CD4-positive, alpha-beta memory T cell (primary cell): ENCODE measurements at places on chromosomes 2 and 18.

DNA sequence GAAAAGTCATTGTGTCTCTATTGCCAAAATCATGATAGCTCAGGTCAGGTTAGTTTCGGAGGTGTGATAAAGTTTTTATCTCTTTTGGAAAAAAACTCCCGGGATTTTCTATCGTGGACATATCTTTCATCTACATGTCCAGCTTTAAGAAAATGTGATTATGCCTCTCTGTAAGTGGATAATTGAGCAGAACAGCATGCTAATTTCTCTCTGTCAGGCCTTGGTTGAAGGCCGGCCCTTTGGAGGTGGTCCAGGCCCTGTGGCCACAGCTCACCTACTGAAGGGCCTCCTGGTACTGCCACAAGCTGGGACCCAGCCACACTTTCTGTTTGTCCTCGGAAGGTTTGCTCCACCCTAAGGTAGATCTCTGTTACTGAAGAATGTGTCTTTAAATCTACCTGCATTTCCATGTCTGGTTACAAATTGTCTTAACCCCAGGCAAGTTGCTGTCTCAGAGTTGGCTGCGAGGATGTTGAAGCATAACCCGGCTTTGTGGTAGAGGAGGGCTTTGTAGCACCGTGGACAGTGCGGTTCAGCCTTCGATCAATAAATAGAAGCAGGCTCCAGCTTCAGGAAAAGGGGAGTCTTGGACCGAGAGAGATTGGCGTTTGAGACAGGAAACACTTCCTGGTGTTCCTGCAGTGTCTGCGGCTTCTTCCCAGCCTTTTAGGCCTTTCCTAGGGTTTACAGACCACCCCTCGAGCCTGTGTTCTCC is 25.5 kb downstream of the TCF7L1 start:
- DNase-seq, result no peak

GRCh38 chr2:226647621-226648518 is 151.8 kb downstream of the IRS1 start:
- DNase-seq, result no peak

DNA sequence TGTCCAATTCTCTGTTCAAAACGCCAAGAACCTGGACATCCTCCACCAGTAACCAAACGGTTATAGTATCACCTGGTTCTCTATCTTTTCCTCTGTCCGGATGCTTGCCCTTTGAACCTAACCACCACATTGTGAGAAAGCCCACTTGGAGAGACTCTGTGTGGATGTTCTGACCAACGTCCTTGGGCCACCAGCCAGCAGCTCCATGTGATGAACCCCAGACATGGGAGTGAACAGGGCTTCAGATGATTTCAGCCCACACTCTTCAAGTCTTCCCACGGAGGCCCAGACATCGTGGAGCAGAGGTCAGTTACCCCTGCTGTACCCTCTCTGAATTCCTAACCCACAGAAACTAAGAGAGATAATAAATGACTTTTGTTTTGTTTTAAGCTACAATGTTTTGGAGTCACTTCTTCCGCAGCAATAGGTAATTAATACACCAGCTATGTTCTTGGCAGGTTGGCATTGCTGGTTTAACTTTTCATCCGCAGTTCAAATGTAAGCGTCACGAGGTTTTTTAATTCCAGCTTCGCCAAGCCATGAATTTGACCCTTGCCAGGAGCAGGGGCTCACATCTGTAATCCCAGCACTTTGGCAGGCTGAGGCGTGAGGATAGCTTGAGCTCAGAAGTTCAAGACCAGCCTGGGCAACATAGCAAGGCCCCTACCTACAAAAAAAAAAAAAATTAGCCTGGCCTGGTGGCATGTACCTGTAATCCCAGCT is 36.1 kb upstream of the ZNF532 start:
- DNase-seq, result no peak

- no peak for DNase-seq
Measured at GRCh38 chr2:76193089-76193488, 482.4 kb upstream of the GCFC2 start.

DNA sequence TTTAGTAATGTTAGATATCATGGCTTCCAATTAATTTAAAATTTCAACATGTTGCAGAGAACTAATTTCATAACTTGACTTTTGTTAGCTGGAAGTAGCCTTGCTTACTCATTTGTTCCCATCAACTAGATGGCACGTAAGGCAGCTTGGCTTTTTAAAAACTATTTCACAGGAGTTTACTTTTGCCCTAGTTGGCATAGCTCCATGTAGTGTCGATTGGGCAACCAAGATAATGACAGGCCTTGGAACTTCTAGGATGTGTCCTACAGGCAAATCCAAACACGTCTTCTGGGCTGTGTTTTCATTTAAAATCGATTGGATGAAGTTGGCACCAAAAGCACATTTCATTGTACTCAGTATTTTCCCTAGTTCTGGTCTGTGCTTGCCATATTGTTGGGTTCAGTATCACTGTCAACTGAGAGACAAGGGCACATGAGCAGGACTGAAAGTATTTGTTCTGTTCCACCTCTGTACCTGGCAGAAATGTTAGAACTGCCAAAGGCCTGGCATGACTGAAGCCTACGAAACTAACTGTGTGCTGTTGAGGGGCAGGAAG is 29.4 kb downstream of the HADHB start:
- no peak for DNase-seq

- DNase-seq, result no peak
Measured at GRCh38 chr2:50838316-50838715, 193.6 kb downstream of the NRXN1 start.

DNA sequence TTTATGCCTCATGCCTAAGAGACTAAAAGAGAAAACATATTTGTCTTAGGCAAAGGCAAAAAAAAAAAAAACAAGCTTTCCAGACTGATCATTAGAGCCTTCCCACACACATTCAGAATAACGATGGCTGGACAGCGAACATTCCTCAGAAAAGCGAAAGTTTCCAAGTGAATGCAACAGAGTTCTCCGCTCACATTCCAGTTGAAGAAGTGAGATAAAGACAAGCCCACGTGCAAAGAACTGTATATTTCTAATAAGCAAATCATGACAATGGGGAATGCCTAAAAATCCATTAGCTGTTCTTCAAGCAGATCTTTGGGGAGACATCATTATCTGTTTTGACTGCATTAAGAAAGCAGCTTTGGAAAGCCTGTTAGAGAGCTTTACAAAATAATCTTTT is 347.9 kb downstream of the METTL4 start:
- no peak for DNase-seq

- DNase-seq, result no peak
Measured at GRCh38 chr2:54895730-54896129, 154.5 kb downstream of the RTN4 start.

DNA sequence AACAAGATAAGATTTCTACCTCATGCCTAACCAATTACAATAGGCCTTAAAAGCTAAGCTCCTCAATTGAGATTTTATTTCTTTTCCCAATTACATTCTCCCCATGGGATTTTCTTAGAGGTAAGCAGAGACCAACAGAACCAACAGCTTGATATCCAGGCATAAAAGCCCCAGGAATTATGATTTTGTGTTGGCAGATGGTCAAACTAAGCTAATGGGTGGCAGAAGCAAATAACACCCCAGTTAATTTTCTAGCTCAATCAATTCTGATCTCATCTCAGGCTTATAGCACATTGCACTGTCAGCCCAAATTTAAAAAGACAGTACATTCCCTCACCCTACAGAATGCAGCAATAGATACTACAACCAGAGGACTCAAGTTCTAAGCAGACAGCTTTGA is 156.4 kb downstream of the NRXN1 start:
- no peak for DNase-seq

DNA sequence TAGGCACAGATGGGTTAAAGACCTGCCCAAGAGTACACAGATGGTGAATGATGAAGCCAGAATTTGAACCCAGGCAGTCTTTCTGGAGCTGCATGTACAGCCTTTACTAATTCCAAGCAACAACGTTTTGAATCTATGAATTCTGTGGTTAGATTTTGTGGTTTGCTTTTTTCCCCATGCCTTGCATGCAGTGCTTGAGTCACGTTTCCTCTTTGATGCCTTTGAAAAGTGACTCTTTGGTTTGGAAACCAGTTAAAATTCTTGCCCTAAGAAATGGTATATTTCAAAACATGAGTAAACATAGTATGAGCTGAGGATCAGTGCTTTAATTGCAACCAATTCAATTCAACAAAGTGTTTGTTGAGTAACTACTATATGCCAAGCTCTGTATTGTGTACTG is 48.2 kb upstream of the PPM1B start:
- peak; percentile 46 for DNase-seq

DNA sequence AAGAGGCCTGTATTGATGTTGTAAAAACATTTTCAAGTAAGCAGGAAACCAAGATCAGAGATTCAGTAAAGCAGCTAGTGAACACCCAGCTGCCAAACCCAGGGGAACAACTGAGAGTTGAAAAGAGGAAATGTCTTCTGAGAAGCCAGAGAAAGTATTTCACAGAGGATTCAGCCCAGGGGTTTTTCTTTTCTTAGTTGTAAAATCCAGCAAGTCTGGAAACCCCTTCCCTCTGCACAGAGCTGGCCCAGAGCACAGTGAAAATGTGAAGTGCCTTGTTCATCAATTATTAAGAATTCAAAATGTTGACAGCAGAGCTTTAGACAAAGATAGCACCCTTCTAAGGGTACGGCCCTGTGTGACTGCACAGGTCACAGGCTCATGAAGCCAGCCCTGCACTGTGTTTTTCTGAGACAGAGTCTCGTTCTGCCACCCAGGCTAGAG is 28.4 kb downstream of the AFF3 start:
- DNase-seq, result no peak

DNA sequence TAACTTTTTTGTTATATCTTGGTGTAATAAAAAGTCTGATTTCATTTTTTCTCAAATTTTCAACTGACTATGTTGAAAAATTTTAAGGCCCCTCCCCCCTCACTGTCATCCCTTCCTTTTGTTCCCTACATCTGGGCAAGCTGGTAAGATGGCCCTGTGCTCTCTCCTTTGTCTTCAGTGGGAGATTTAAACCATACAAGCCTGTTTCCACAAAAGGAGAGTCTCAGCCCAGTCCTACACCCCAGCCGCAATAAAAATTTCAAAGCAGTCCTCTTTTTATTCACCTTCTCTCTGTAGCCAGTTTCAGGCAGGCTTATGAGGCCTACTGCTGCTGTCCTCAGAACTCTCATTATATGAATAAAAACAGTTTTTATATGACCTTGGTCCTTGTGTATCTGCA is 630.5 kb downstream of the CBLN2 start:
- no peak for DNase-seq

DNA sequence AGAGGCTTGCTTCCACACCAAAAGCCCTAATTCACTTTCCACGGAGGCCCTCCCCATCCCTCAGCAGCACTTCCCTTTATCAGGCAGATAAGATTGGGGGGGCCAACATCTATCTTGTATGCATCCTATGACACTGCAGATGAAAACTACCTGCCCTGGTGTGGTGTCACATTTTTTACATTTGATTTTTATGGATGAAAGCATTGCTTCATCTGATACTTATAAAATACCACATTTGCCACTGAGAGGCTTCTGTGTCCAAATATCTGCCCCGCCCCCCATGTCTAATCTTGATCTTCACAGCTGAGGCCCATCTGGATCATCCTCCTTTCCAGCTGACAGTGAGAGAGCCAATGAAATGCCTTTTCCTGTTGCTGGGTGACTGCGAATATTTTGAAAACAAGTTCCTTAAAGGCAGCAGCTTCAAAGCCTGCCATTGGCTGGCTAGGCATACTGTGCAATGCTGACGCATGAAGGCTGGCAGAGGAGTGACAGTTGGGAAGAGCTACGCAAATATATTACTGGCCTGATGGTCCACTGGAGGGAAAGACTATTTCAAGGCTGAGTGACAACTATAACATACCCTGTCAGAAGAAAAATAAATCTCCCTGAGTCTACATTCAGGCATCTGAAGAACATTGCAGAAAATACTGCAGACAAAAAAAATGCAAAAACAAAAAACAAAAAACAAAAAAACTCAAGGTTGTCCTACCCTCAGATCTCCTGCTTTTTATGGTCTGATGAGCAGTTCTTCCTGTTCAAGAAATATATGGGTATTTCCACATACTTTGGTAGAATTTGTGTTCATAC is 318.7 kb downstream of the PDE11A start:
- peak; percentile 22 for DNase-seq

DNA sequence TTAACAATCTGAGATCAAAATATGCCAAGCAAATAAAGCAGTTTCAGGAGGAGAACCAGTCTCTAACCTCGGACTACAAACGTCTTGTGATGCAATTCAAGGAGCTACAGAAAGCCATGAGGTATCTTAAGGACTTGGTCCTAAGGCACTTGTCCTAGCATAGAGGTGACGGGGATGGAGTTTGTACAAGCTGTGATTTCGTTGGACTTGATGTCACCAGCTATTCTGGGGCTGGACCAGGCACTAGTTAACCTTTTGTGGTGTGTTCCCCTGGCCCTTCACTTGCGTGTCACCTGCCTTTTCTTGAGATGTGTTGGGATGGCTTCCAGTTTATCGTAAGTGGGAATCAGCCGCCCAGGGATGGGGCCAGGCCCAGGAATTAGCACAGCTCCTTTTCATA is 33.7 kb downstream of the OTOF start:
- DNase-seq, result no peak

GRCh38 chr18:64253222-64253621 is 104.3 kb upstream of the LINC00305 start:
- no peak for DNase-seq
